ENCODE measurements at places on chromosomes 7 and 10.

DNA sequence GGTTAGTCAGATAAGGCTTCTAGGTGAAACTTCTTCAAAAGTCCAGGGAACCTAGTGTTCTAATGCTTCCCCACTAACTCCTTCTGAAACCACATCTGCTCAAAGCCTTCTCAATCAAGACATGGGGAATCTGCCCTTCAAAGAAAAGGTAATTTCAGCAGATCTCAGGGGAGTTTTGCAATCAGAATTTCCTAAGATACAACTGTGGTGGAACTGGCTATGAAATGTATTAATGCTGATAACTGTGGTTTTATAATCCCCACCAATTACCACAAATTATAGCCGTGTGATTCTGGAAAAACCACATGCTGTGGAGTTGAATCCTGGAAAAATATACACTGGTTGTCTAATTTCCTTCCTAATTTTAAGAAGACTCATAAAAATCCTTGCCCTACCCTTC, 233.8 kb downstream of the SORCS1 start:
- no peak for DNase-seq

DNA sequence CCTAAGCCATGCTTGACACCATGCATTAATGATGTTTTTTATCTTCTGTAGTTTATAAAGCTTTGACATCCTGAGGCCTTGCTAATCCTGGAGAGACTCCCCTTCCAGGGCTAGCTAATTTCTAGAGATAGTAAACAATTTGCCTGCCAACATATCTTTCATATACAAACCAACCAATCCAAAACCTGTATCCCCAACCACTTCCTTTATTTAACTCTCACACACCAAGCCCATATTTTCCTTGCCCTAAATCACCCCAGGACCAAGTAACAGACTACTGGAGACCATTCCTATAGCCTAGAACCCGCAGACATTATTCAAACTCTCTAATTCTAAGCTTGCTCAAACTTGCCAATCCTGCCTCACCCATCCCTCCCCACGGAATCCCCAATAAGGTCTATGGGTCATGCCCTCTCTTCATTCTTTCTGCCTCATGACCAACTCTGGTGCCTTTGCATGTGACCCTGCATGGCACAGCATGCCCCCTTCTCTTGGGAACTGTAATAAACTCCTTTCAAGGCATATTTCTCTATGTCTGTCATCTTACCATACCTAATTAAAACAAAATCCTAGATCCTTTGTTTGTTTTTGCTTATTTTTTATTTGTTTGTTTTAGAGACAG, 116.6 kb upstream of the CACUL1 start:
- DNase-seq: no peak

DNA sequence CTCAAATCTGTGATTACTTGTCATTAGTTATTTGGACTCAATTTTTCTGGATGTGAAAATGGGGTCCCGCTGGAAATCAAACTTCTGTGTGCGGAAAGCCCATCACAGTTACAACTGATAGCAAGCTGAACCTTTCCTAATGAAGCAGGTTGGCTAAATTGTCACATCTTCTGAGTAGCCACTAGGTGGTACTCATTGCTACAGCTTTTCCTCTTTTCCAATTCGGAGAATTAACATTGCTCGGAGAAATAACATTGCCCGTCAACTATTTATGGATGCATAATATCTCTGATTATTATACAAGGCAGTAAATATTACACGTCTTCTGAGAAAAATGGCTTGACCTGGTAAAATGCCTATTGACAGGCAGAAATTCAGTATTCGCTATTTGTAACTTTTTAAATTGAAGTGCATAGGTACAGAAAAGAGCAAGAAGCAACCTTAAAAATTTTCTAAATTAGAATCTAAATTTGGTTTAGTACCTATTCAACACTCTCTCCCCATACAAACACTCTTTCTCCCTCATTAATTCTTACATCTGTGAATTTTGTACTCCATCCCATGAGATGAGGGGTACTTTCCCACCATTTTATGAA, 17.3 kb upstream of the BLOC1S2 start:
- DNase-seq: peak; percentile 3

GRCh38 chr10:113822174-113822573, 31.7 kb downstream of the DCLRE1A start:
- no peak for DNase-seq

GRCh38 chr7:130133029-130133782, 62.9 kb downstream of the KLHDC10 start:
- no peak for DNase-seq

- no peak for DNase-seq
These were observed 5.7 kb downstream of the ARHGAP22 start for GRCh38 chr10:48598936-48599829.

Measured in KG1 (cell line).